ENCODE measurements at places on chromosomes 16 and 17.

DNA sequence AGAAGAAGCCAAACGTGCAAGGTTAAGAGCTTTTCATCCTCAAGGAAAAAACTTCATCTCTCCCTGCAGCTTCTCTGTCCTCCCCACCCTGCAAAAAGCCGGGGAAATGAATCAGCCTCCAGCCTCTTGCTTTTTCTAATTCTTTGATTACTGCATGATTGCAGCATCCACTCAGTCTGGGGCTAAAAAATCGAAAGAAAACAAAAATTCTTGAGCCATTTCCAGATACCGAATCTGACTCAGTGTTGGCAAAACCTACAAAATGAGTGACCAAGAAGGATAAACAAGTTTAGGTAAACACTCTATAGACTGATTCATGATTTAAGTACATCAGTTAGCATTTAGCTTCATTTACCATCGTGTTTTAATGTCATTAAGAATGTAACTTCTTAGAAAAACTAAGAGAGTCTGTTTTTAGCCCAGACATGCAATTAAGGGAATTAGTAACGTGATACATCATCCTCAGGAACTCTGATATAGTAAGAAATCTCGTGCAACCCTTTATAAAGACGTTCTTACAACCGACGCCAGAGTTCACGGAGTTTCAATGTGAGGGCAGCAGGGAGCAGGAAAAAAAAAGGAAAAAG, 287.3 kb upstream of the FOXF1 start:
- DNase-seq, result no peak

GRCh38 chr16:9630119-9630518, 538.7 kb downstream of the HAPSTR1 start:
- DNase-seq, result no peak

DNA sequence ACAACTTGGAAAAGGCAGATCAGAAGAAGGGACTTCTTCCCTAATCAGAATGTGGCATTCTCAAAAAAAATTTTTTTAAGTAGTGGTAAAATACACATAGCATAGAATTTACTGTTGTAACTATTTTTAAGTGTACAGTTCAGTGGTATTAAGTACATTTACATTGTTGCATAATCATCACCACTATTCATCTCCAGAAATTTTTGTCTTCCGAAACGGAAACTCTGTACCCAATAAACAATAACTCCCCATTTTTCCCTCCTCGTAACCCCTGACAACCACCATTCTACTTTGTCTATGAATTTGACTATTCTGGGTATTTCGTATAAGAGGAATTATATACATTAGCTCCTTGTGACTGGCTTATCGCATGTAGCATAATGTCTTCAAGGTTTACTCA, 18.9 kb downstream of the METTL9 start:
- DNase-seq, result no peak

DNA sequence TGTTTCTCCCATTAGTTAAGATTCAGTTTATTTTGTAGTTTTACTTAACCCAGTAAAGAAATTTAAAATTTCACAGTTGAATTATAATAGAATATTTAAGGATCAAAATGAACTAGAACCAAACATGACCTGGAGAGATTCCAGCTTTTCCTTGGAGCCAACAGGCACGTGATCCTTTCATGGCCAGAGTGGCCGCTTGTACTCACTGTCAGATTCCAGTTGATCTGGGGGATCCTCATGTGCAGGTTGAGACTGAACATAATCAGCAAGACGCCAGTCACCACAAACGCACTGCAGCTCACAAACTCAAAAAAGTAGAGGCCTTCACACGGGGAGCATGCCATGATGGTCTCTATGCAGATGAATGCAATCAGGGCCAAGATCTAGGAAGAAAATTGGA, 31.7 kb downstream of the CMTM3 start:
- no peak for DNase-seq

- DNase-seq, result no peak
These were observed 22.3 kb downstream of the CALB2 start for GRCh38 chr16:71380831-71381230.

DNA sequence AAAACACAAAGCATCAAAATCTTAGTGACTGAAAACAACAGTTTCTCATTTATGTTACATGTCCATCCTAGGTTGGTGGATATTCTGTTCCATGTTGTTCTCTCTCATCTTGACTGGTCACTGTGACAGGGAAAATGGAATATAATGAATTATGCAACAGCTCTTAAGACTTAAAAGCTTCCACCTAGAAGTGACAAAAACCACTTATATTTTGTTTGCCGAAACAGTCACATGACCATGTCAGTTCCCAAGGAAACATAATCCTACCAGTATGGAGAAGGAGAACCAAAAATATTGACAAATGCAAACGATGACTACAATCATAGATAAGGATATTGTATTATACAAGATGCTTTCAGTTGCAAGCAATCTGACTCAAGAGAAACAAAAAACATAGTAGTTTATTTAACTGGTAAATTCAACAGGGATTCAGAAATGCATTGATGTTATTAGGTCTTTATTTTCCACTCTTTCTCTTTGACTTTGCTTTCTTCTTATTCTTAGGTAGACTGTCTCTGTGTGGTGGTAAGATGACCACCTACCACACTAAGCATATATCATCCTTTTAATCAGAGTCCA, 103.8 kb downstream of the SSH2 start:
- DNase-seq, result no peak

- no peak for DNase-seq
These were observed 17.1 kb downstream of the FOXK2 start for GRCh38 chr17:82536512-82537201.

DNA sequence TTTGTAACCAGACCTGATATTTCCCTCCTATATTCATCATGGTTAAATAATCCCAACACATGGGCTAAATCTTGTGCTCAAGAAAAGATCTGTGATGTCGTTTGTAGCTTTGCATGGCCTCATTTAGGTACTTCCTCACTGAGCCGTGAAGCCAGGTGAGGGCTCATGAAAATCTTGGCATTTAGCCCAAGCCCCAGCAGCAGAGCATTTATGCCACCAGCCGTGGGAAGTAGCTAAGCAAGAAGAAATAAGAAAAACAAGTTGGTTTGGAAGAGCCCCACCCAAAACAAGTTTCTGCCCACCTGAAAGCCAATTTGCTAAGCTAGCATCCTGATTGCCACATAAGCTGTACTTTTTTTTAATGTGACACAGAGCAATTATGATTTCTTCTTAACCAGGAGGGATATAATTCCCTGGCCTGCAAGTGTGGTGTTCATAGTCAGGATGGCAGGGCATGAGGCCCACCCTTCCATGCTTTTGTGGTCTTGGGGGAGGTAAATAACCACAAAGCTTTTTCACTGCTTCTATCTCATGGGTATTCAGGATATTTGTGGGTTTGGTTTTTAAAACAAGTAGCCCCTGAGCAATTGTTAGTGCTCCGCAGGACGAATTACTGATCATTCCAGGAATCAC, 10.5 kb downstream of the TMIGD1 start:
- no peak for DNase-seq

GRCh38 chr17:75843577-75844529, at the start of gene UNC13D:
UNC13D (minus strand) TSS chr17:75844404; CDS start chr17:75844337, 67 bp downstream.
- peak; percentile 89 for DNase-seq

GRCh38 chr16:56450275-56450985, 702 bp downstream of the NUDT21 start:
- DNase-seq, result peak; percentile 41

DNA sequence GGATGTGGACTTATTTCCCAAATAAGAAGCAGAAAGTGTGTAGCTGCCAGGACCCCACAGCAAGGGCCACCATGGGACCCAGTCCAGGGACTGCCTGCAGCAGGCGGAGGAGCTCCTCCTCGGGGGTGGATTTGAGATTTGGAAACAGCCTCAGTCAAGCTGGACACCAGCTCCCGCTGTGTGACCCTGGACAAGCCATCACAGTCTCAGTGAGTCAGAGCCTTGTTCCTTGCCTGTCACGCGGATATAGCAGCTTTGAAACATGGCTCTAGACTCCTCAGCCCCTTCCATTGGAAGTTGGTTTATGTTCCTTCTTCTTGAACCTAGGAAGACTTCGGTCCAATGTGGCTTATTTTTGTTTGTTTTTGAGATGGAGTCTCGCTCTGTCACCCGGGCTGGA, 12.5 kb upstream of the DPEP1 start:
- DNase-seq, result no peak

- DNase-seq, result no peak
These were observed 1.5 kb downstream of the ABCC1 start for GRCh38 chr16:15950869-15951268.

- no peak for DNase-seq
These were observed 26.2 kb upstream of the TXNDC11 start for GRCh38 chr16:11768849-11769248.

- no peak for DNase-seq
These were observed 4.9 kb downstream of the TXNDC11 start for GRCh38 chr16:11737713-11738112.

- DNase-seq, result no peak
These were observed 87.7 kb downstream of the KCNJ12 start for GRCh38 chr17:21463779-21464407.

- DNase-seq, result no peak
These were observed 223.2 kb upstream of the FOXF1 start for GRCh38 chr16:86286991-86287663.

DNA sequence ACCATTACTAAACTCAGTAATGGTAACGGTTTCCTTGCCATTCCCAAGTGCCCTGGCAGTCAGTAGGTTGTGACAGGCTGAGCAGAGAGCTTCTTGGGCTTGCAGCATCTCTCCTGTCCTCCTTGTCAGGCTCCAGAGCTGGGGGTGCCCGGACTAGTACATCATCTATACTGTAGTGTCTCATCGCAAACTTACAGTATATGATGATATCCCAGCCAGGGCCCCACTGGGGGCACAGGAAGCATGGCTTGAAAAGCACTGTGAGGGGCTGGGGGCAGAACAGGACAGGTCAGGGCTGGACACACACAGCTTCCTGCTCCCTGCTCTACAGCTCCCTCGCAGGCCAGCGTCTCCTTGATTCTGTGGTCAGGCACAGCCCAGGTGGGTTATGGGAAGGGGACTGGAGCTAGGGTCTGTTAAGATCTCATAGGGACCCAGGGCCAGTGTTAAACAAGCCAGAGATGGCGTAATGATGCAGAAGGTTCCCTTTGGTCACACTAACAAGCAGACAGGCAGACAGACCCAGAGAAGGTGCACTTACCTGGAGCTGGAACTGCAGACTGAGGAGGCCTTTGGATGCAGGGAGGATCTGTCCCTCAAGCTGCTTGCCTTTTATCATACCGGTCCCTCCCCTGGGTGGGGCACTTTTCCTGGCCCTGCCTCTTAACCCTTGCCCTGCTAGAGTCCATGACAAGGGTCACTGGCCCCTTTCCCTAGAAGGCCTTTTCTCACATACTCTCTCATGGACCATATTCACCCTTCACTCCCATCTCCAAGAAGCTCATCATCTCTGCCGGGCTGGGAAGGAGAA, 6.8 kb downstream of the ERAL1 start:
- DNase-seq, result peak; percentile 86

DNA sequence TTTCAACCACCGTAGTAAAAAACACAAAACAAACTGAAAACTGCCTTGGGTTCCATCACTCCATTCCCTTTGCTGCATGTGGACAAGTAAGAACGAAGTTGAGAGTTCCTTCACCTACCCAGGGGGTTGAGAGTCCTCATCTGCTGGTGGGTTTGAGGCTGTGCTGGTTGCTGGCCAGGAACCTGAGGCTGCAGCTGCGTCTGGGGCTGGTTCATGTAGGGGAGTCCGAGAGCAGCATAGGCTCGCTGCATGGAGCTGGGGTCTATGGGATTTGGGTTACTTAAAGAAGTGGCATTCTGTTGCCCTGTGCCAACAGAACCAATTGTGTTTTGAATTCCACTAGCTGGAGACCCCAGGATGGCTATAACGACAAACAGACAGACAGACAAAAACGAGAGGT, 65.2 kb upstream of the TRAP1 start:
- DNase-seq, result no peak

DNA sequence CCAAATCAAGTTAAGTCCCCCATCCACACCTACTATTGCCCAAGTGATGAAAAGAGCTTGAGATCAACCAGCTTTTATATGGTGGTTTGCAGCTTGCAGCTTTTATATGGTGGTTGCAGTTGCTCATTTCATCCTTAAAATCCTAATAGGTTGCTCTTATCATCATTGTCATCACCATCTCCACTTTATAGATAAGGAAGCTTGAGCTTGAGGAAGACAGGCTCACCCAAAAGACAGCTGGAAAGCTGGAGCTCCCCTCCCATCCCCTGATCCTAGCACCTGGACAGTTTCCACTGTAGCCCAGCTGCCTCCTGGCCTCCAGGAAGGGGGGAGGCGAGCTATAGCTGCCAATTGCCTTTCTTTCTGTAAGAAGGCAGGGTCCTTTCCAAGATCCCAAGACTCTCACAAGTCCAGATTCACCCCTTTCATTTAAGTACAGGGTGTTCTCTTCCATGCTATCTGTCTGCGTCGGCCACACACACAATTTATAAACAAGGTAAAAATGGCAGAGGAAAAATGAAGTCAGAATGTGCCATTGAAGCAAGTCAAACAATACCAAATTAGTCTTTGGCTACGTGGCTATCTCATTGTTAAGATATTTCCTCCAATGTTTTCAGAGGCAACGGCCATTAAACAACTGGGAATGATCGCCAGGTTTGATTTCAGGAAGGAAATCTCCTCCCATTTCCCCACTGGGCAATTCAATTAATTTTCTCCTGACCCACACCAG, 63.3 kb downstream of the PECAM1 start:
- no peak for DNase-seq

GRCh38 chr17:4597975-4598374, 13.6 kb downstream of the SMTNL2 start:
- no peak for DNase-seq

GRCh38 chr17:81207610-81208581, 14.9 kb downstream of the CEP131 start:
- no peak for DNase-seq

DNA sequence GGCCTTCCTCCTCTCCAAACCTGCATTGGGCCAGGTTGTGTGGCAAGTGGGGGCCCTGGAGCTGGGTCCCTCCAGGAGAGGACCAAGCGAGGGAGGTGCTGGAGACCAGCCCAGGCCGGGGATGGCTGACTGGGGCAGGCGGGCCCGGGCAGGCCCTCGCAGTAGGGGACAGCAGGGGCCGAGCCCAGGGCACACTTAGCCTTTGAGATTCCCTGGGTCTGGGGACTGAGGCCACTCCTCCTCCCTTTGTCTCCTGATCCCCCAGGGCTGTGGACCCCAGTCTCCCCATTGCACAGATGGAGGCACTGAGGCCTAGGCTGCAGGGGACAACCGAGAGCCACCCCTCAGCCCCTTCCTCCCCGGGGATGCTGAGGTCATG, 5.2 kb downstream of the FOXJ1 start:
- DNase-seq, result no peak

- no peak for DNase-seq
These were observed 24.3 kb upstream of the PHF12 start for GRCh38 chr17:28975646-28976045.

GRCh38 chr17:39954876-39955275, 7.9 kb upstream of the GSDMA start:
- no peak for DNase-seq

GRCh38 chr17:35786941-35787432, 8.5 kb downstream of the MMP28 start:
- DNase-seq, result no peak

GRCh38 chr17:50406578-50406977, 9.3 kb upstream of the LRRC59 start:
- DNase-seq, result no peak

GRCh38 chr16:55588799-55589198, 22.3 kb downstream of the CAPNS2 start:
- no peak for DNase-seq

GRCh38 chr17:63741143-63741407, 524 bp downstream of the STRADA start:
- DNase-seq, result no peak

All from erythroblast (primary cell).